ENCODE measurements at places on chromosomes 11 and 22.

GRCh38 chr11:90795746-90796145 lies 572.9 kb upstream of the CHORDC1 start:
- no peak for DNase-seq

GRCh38 chr22:23400286-23400981 lies 179.7 kb downstream of the IGLL1 start:
- no peak for DNase-seq

DNA sequence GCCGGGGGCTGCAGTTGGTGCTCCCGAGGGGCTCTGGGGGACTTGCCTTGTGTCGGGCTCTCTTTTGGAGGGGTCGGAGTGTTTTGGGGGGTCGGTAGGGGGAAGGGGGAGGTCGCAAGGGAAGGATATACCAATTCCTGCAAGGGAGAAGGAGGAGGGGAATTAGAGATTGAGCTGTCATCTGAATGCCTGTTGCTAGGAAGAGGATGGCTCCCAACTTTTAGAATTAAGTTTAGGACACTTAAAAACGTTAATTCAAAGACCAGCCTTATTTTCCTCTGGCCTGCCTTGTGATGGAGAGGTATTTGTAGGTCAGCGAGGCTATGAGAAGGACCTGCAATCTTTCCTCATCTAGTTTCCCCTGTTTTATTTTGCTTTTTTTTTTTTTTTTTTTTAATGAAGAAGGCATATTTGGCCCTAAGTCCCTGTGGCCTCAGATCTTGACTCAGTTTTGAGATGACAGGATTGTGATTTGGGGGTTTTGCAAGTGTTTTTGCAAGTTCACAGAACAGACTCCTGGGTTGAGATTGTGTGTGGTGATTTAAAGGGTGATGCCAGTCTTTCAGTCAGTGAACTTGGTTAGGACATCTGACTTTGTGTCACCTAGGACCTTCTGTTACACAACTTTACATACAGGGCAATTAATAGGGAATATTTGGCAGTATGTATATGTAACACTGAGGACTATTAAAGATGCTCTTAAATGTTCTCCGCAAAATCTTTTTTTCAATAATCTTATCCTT lies 672 bp downstream of the TMEM135 start:
- no peak for DNase-seq

GRCh38 chr11:10158461-10158860 lies 135.6 kb downstream of the SBF2 start:
- DNase-seq, result no peak

DNA sequence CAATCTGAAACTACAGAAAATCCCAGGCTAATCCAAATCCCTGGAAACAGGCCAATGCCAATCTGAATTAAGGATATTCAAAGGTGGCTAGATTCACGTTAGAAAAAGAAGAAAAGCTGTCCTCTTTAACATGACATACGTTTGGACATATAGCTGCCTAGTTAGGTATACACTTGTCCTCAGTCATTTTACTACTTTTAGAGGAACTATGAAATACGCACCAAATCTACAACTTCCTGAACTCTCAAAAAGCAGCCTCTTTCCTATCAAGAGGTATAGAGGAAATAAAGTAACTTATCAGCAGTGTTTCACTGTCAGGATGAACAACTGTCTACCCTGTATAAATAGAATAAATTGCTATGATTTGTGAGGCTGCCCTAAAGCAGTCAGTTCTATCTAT lies 24.0 kb downstream of the KMT5B start:
- no peak for DNase-seq

GRCh38 chr22:22717664-22718063 lies 73.2 kb downstream of the GGTLC2 start:
- no peak for DNase-seq

GRCh38 chr11:35383953-35384352 lies 35.4 kb downstream of the SLC1A2 start:
- DNase-seq, result no peak

Data from stimulated activated CD4-positive, alpha-beta T cell treated with anti-CD3 and anti-CD28 coated beads, Interleukin-15, amount 100 ng/mL, for 1 hour (primary cell).